Adrenal gland (tissue), 19 donors: ENCODE measurements at places on chromosomes 2 and 18.

GRCh38 chr2:175817221-175817620, 184.8 kb downstream of the LNPK start:
- no peak for DNase-seq

GRCh38 chr2:163469561-163469962, 266.2 kb downstream of the FIGN start:
- DNase-seq: no peak

GRCh38 chr2:155525199-155525598, 807.3 kb downstream of the NR4A2 start:
- no peak for DNase-seq

DNA sequence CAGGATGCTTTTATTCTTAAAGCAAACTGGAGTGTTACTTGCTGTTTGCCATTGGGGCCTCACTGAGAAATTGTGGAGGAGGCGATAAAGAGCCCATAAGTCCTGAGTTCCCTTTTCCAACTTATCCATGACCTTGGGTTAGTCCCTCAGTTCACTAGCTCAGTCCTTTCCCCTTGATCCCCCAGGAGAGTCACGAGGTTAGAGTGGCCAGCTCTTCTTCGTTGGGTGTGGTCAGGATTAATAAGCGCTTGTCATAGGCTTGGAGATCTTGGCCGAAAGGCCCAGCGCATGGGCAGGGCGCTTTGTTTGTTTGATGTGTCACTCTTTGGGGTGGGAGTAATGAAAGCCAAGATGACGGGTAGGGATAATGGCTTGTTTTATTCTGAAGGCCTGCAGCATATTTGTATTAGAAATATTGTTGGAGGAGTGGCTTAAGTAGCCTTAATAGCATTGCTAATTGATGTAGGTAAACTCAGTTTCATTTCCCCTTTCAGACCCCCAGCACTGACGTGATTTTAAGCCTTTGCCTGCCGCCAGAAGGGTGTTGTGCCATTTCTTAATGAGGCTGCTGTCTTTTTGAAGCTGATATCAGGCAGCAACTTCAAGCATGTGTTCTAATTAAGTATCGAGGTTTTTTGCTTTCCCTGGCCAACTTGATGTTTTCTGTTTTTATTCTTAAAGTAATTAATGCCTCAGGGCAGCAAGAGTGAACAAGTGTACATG, 15.7 kb downstream of the GRHL1 start:
- no peak for DNase-seq

- DNase-seq: no peak
Measured at GRCh38 chr18:48986851-48987761, 36.3 kb upstream of the SMAD7 start.

DNA sequence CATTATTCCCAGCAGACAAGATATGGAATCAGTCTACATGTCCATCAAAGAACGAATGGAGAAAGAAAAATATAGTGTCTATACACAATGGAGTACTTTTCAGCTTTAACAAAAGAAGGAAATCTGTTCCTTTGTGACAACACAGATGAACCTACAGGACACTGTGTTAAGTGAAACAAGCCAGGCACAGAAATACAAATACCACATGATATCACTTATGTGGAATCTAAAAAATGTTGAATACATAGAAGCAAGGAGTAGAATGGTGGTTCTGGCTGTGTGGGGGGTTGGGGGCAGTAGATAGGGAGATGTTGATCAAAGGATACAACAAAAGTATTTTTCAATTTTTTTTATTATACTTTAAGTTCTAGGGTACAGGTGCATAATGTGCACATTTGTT, 347.7 kb upstream of the MAP2 start:
- no peak for DNase-seq

DNA sequence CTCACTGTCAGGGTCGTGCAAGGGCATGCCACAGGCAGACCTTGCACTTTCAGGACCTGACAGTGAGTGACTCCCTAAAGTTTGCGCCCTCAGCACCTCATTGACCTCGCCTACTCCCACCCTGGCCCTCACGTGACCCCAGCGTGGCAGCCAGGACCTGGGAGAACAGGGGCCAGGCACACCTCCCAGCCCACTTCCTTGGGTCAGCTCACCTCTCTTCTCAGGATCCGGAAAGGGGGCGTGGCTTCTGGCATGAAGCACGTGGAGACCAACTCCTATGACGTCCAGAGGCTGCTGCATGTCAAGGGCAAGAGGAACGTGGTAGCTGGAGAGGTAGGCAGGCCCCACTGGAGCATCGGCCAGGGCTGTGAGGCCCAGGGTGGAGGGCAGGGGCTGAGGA, 8.8 kb downstream of the VIL1 start:
- no peak for DNase-seq

GRCh38 chr2:102455061-102455670, 17.9 kb upstream of the SLC9A4 start:
- DNase-seq: no peak

GRCh38 chr2:43701111-43701510, 24.9 kb upstream of the C1GALT1C1L start:
- no peak for DNase-seq

DNA sequence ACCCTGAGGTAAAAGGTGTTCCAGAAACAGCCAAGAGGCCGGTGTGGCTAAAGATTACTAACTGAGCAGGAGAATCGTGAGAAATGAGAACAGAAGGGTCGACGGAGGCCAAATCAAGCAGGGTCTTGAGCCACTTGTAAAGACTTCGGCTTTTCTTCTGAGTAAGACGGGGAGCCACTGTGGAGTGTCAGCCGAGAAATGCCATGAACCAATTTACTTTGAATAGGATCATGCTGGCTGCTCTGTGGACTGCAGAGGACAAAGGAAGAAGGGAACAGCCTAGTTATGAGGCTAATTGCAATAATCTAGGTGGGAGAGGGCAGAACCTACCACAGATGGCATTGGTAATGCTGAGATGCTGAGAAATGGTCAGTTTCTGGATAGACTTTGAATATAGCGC, 16.8 kb downstream of the VIT start:
- DNase-seq: no peak

GRCh38 chr18:13715330-13715729, 11.0 kb downstream of the FAM210A start:
- DNase-seq: no peak

DNA sequence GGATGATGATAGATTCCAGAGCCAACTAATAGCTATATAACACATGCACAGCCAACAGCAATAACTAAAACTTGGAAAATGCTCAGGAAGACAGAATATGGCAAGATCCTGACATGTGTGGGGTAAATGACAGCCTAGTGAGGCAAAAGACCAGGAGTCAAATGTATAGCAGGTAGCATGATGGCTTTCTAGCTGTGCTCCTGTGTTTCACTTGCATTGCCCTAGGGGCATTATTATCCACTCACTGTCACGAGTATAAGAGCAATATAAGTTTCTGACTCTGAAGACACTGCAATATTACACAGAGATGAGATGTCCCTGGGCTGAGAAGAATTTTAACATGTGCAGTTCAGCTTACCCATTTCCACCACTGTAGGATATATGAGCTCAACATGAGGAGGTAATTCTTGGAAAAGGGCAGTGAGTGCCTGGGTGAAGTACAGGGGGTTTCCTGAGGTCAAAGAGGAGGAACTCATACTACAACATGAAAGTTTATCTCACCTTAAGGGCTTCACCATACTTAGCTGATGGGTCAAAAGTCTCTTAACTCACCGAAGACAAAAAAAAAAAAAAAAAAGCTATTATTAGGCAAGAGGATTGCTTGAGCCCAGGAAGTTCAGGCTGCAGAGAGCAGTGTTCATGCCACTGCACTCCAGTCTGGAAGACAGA, 1385.6 kb upstream of the SLC39A10 start:
- DNase-seq: no peak

DNA sequence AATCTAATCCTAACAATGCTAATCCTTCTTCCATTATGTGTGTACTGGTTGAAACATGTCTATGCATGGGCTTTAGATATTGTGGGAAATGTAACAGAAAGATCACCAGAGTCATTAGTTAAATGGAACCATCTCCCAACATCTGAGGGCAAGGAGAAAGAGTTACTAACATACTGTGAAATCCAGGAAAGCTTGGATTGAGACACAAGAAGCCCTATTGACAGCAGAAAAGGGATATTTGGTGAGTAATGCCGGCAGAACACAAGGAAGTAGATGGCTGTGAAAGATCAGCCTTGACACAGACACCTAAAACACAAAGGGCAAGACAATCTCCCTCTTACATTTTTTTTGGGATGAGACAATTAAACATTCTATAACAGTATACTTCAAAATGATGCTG, 28.5 kb upstream of the LAMA1 start:
- DNase-seq: no peak

DNA sequence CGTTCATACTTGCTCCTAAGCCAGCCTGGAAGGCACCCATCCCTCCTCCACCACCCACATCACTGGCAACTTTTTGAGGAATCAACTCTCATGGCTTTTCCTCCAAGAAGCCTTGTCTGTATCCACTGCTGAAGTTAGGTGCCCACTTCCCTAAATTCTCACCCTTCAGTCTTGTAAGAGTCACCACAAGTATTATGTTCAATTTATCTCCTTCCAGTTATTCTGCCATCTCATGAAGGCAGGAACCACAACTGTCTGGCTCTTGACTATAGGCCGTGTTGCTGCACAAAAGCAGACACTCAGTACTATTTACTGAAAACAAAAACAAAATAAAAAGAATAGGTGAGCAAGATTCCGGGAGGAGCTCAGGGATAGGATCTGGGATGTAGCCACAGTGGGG, 234.8 kb downstream of the CYRIA start:
- no peak for DNase-seq

- no peak for DNase-seq
Measured at GRCh38 chr2:179455824-179456223, 191.2 kb upstream of the SESTD1 start.

- peak; percentile 61 for DNase-seq
Measured at GRCh38 chr2:164568317-164568716, 53.0 kb downstream of the GRB14 start.

GRCh38 chr2:70356941-70357683, 55.2 kb upstream of the FAM136A start:
- no peak for DNase-seq

- DNase-seq: no peak
Measured at GRCh38 chr2:14967729-14968128, 335.2 kb downstream of the LRATD1 start.

GRCh38 chr2:57947398-57947797, 99.2 kb upstream of the VRK2 start:
- no peak for DNase-seq

DNA sequence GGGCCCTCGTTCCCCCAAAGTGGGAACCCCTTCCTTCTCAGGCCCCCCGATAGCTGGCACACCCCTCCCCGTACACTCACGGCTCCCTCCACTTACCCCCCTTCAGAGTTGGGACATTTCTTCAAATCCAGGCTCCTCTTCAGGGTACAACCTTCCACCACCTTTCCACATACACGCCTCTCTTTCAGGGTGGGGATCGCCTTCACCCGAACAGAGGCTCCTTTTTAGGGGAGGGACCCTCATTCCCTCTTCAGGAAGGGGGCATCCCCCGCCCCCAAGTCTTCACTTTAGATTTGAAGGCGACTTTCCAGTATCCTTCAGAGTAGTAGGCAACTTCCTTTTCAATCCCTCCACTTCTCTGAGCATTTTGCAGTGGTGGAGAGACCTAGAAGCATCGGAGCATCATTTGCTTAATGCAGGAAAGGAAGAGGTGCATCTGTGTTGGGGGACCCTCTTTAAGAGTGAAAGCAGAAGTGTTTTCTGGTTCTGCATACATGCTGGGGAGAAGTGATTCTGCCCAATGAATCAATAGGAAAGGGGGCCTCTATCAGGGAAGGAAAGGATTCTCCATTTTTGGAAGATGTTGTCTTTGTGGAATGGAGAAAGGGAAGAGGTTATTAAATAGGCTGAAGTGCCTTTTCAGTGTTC, 845 bp downstream of the EML4 start:
- no peak for DNase-seq

GRCh38 chr18:11658989-11659388, 30.1 kb upstream of the GNAL start:
- no peak for DNase-seq

DNA sequence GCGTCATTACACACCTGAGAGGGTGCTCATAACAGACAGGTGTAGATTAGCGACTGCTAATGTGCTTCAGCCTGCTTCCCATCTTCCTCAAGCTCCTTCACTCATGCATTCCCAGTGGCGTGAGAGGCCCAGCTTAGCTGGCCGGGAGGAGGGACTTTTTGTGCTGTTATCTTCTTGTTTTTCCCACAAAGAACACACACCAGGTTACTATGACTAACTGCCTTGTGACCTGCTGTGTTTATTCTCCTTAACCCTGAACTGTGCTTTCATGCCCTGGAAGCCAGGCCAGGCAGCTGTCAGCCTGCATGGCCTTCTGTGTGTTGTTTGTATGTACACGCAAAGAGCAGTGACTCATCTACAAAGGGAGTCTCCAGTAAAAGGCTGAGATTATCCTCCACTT, 143.8 kb downstream of the PIEZO2 start:
- peak; percentile 56 for DNase-seq

GRCh38 chr2:187338679-187339121, 109.4 kb downstream of the CALCRL start:
- no peak for DNase-seq

- no peak for DNase-seq
Measured at GRCh38 chr18:58761970-58762780, 90.9 kb downstream of the MALT1 start.

DNA sequence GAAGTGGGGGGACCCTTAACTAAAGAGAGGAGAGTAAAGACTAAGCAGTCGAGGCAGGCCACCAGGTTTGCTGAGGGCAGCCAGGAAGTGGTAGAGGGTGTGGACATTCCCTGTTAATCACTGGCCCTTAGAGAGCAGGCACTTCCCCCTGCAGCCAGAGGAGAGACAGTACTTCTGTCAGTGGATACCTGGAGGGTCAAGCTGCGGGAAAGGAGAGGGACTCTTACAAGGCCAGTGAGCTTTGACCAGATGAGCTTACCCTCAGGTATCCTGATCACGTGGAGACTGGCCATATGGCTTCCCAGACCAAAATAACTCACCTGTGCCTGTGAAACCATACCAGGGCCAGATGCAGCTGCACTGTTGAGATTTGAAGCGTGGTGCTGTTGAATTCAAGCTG, 28.6 kb downstream of the ITGA6 start:
- no peak for DNase-seq

- DNase-seq: no peak
Measured at GRCh38 chr2:218072002-218072401, 2.9 kb downstream of the RUFY4 start.

- DNase-seq: no peak
Measured at GRCh38 chr2:32427672-32428610, 71.1 kb downstream of the BIRC6 start.

GRCh38 chr18:33181016-33181415, 259.5 kb downstream of the CCDC178 start:
- DNase-seq: no peak

DNA sequence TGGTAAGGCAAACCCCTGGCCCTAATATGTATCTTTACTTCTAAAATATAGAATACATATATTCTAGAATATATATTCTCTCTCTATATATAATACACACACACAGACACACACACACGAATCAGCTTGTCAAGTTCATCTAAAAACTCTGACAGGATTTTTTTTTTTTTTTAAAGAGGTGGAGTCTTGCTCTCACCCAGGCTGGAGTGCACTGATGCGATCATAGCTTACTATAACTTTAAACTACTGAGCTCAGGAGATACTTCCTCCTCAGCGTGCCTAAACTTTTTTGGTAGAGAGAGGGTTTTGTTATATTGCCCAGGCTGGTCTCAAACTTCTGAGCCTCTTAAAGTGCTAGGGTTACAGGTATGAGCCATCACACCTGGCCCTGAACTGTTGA, 45.2 kb downstream of the DOK1 start:
- DNase-seq: no peak

- no peak for DNase-seq
Measured at GRCh38 chr2:25265802-25266201, 75.9 kb downstream of the DNMT3A start.
